Stomach (tissue), 19 donors: ENCODE measurements at places on chromosomes 1 and 21. TPM values are rescaled to one million over a fixed set of nuclear protein-coding genes. Genes with fewer than 3 reads are reported as not detected.

COL9A2 gene
- 19.1 TPM for polyA plus RNA-seq

CFAP410 gene
- 43.1 TPM for polyA plus RNA-seq

DNA sequence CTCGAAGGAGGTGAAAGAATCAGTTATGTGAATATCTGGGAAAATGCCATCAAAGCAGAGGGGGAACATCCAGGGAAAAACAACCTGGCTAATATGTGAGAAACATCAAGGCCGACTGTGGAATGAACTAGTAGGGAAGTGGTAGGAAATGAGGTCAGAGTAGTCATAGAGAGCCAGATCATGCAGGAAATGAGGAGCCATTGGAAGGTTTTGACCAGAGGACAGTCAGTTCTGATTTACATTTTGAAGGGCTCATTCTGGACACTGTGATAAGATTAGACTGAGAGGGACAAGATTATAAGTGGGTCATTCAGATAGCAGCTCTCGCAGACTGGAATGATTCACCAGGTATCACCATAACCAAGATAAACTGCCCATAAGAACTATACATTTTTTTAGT lies 63.7 kb downstream of the SYT14 start:
- DNase-seq, result no peak

- no peak for DNase-seq
Measured at GRCh38 chr1:25747046-25747719, 52.8 kb upstream of the SELENON start.

DNA sequence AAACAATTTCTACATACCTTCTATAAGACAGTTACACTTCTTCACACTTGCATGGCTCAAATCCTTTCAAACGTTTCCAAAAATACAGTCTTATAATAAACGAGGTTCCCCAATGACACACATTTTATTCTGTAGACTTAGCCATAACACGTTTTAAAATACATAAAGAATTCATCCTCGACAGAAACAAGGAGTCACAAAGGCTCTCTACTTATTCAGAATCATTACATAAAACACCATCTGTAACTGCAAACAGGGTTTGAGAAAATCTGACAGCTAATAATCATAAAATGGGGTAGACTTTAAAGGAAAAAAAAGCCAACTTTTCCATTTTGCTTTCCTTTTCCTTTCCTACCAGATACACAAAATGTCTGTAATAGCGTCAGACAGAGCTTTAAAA lies 1.8 kb downstream of the PIK3R3 start:
- DNase-seq, result no peak

DNA sequence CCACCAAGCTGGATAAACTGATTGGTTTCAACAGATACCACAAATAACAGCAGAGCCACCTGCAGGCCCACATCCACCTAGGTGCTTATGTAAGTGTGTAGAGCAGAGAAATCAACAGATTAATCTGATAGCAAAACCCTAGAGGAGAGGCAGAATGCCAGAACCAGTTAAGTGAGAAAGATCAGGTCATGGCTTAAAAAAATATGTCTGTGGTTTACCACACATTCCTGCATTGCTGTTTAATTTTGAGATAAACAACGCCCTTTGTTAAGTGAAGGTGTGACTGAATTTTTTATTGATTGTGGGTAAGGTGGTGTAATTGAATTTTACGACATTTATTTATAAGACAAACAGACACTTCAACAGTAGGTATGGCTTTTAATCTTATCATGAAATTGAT lies 21.2 kb downstream of the CRNN start:
- peak; percentile 12 for DNase-seq

GRCh38 chr1:78471890-78472620 lies 18.7 kb upstream of the PTGFR start:
- DNase-seq, result no peak

SYCP1 gene
- polyA plus RNA-seq, result not detected

DNA sequence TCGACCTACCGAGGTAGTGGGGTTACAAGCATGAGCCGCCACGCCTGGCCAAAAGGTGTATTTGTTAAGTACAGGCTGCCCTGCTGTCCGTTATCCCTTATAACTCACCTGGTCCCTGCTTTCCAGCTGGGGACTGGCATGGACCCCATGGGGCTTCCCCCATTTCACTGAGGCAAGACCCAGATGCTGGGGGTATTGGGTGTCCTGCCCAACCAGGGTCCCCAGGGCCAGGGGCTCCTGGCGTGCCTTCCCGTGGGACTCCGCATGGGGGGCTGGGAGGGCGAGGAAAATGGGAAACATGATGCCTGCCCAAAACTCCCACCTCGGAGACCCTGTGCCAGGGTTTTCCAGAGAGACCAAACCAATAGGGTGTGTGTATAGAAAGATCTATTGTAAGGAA lies 64.4 kb downstream of the FAAP20 start:
- no peak for DNase-seq

AJAP1 gene
- polyA plus RNA-seq, result 0.10 TPM

C1orf210 gene
- 7.7 TPM for polyA plus RNA-seq

- DNase-seq, result no peak
Measured at GRCh38 chr1:89201106-89201794, 2.5 kb upstream of the GBP4 start.

FCAMR gene
- polyA plus RNA-seq, result not detected

OR2L2 gene
- polyA plus RNA-seq, result not detected

GRCh38 chr1:99004861-99005442 lies at the start of gene PLPPR5:
Gene PLPPR5 (minus strand): TSS chr1:99004861. CDS start chr1:99004671, 190 bp downstream.
- no peak for DNase-seq

DNA sequence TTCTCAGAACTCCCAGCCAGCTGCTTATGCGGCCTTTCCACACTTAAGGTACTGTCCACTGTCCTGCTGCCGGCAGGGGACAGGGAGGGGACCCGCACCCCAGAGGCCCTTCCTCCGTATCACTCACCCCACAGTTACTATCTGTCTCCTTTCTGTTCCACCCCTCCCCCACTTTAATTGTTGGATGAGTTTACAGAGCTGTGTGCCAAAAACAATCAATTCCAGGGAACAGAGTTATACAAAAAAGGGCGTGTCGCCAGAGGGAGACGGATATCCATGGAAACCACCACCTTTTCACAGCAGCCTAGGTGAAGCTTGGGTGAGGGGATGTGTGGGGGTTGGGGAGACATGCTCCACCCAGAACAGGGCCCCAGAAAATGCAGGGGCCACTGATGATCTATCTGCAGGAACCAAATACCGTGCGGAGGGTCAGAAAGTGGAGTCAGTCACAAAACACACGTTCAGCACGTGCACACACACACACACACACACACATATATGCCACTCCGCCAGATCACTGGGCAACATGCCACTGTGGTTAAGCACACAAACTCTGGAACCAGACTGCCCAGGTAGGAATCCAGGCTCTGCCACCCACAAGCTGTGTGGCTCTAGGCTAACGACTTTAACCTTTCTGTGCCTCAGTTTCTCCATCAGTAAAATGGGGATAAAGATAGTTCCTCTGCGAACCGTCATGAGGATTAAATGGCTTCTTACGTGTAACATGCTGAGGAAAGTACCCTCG lies 30.5 kb downstream of the CASZ1 start:
- DNase-seq, result peak; percentile 87

- no peak for DNase-seq
Measured at GRCh38 chr1:172895761-172896160, 155.0 kb downstream of the TNFSF18 start.

DNA sequence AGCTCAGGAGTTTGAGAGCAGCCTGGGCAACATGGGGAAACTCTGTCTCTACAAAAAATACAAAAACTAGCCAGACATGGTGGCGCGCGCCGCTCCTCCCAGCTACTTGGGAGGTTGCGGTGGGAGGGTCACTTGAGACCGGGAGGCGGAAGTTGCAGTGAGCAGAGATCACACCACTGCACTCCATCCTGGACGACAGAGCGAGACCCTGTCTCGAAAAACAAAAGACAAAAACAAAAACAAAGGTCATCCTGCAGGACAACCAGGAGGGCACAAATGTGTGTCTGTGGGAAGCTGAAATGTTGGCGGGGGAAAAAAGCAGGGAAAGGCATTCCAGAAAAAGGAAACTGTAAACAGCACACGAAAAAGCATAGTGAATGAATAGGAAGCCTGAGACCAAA lies 104.1 kb upstream of the HNRNPU start:
- DNase-seq, result peak; percentile 37

DNA sequence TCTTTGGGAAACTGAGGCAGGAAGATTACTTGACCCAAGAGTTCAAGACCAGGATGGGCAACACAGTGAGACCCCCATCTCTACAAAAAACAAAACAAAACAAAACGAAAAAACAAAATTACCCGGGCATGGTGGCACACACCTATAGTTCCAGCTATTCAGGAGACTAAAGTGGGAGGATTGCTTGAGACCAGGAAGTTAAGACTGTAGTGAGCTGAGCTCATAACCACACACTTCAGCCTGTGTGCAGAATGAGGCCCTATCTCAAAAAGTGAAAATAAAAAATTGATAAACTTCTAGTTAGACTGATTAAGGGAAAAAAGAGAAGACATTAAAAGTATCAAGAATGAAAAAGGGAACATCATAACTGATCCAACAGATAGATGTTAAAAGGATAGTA lies 154.0 kb downstream of the RHOU start:
- DNase-seq, result no peak

MXRA8 gene
- polyA plus RNA-seq, result 33.8 TPM

DNA sequence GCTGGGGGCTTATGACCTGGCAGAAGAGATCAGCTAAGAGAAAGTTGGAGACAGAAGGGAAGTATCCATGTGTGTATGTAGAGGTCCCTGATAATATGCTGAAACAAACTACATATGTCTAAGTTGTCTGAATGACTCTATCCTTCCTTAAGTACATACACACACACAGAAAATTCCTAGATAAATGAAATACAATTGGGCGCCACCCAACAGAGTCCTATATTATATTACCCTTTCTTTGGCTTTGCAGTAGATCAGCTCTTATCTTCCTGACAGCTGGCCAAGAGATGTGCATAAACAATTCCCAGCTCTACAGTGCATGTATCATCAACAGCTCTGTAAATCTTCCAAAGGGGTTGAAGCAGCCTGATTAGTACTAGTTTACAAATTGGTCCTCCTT lies 40.1 kb downstream of the SORT1 start:
- no peak for DNase-seq

- DNase-seq, result no peak
Measured at GRCh38 chr1:226871636-226872327, 1.4 kb downstream of the PSEN2 start.

- no peak for DNase-seq
Measured at GRCh38 chr1:183143576-183144315, 42.3 kb upstream of the LAMC2 start.

DNA sequence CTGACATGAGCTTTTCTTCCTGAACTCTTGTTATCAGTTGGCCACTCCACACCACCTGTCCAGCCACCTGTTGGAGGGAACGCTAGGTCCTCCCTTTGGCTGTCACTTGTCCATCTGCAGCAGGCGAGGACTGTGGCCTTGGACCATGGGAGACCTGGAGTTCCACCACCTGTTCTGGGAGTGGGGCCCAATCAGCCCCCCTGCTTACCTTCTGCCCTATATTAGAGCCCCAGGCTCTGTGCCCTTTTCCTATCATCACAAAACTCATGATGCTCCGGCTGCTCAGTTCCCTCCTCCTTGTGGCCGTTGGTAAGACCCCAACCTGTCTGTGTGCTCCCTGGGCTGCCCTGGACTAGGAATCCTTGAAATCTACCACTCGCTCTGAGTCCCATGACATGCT lies at the start of gene CELA3A:
Gene CELA3A, plus strand, starts transcription at position 249 of the 400 bp plus-strand sequence. Its CDS starts 18 bp downstream, at position 267.
- DNase-seq, result no peak

MMEL1 gene
- 27.3 TPM for polyA plus RNA-seq

FAM163A gene
- polyA plus RNA-seq, result 0.31 TPM

DNA sequence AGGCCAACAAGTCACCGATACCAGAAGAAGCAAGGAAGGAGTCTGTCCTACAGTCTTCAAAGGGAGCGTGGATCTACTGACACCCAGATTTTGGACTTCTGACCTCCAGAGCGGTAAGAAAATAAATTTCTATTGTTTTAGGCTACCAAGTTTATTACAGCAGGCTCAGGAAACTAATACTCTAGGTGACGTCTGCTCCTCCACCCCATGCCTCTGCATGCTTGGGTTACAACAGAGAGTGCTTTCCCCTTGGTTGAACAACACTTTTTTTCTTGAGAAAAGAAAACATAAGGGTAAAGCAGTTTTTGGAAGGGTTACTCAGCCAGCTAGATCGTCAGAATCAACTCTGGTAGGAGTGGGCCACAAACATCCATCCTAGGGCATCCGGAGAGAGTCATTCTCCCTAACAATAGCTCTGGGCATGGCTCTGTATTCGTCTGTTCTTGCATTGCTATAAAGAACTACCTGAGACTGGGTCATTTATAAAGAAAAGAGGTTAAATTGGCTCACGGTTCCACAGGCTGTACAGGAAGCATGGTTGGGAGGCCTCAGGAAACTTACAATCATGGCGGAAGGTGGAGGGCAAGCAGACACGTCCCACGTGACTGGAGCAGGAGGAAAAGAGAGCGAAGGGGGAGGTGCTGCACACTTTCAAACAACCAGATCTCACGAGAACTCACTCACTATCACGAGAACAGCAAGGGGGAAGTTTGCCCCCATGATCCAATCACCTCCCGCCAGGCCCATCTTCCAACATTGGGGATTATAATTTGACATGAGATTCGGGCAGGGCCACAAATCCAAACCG lies 22.2 kb upstream of the DNAJC11 start:
- DNase-seq, result no peak

DNA sequence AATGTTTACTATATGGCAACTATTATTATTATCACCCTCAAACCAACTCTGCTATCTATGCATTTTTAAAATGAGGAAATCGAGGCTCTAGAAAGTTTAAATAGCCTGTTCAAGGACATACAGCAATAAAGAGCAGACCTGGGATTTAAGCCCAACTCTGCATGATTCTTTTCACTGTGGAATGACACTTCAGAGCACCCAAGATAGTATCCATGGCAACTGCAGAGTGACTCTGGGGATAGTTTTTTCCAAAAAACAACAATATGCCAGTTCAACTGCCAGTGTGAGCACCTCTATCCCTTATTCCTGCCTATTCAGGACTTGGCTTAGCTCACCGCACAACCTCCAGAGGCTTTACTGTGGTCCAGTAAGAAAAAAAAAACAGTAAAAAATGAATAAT lies 293.9 kb downstream of the BRINP2 start:
- no peak for DNase-seq

TRABD2B gene
- polyA plus RNA-seq, result 0.31 TPM

GPR37L1 gene
- not detected for polyA plus RNA-seq

DNA sequence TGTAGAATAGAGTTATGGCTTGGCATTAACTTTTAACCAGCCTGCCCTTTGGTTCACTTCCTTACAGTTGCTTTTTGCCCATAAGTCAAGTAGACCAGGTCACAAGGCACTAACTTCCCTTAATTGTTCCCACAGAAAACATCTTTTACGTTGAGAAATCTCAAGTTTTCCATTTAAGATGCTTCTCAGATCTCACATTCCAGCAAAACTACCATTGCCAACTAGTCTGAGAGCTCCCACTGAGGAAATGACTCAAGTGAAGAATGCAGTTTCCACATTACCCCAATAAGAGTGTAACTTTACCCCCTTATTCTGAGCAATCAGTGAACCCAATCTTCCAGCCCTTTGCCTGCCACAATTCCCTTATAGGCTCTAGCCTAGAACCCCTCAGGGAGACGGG lies 502.2 kb upstream of the OLFM3 start:
- DNase-seq, result no peak
